Adipocyte (in vitro differentiated cells): ENCODE measurements at places on chromosomes 2 and 18.

DNA sequence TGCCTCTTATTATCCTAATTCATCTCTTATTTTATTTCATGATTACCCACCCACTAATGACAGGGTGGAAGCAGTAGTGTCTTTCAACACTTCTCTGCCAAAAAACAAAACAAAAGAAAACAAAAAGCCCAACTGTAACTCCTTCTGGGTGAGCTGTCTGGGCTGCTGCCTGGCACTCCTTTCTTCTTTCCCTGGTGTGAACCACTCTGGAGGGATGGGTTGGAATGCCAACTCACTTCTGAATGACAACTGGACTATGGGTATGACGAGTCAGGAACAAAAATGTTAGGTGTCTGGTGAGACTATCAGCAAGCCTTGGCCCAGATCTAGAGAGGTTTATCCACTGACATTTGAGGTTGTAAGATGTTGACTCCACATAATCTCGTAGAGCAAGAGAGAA lies 88.3 kb upstream of the ITGB6 start:
- DNase-seq = no peak

GRCh38 chr2:38170733-38171132 lies 94.8 kb upstream of the CYP1B1 start:
- no peak for DNase-seq

DNA sequence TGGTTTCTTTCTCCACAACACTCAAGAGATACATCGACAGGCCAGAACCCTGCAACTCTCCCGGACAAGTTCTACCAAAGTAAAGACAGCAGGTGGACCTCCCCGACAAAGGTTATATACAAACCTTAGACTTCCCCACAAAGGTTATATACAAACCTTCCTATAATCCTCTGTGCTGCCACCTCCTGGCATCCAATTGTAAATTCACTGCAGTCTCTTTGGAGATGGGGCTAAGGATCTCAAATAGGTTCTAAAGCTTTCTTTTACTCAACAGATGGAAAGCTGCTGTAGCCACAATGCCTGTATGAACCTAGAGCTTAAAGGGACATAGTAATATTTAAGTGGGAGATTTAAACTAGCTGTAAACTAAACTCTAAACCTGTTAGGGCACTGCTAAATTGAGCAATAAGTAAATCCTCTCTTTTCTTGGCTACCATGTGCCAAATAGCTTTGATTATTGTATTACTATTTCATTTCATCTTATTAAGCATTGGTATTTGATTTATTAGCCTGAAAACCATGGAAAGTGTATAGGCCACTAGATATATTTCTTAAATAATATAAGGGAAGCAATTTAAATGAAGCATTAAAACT lies 9.8 kb upstream of the MREG start:
- peak; percentile 77 for DNase-seq

DNA sequence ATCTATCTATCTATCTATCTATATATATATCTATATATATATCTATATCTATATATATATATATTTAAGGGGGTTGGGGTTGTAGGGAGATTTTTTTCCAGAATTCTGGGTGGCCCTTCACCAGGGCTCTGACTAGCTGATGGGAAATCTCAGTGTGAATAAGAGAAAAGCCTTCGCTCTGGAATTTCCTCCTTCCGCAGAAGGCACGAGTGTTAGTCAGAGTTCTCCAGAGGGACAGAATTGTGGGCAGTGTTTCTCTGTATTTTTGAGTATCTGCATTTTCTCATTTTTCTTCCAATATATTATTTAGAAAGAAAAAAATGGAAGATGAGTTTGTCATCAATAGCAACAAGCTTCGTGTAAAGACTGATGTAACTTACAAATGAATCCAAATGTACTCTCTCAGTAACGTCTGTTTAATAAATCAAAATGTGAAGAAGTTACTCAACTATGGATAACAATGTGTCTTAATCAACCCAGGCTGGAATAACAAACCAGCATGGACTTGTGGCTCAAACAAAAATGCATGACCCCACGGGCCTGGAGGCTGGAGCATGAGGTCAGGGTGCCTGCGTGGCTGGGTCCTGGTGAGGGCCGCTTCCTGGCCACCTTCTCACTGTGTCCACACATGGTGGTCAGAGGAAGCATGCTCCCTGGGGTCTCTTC lies 10.6 kb upstream of the SNTG2 start:
- peak; percentile 76 for DNase-seq

- DNase-seq = no peak
Measured at GRCh38 chr2:121746071-121746578, 9.3 kb upstream of the TSN start.

GRCh38 chr18:56651771-56652092 lies 573 bp downstream of the WDR7 start:
- DNase-seq = no peak

- no peak for DNase-seq
Measured at GRCh38 chr2:151113318-151113717, 148.3 kb downstream of the RBM43 start.

DNA sequence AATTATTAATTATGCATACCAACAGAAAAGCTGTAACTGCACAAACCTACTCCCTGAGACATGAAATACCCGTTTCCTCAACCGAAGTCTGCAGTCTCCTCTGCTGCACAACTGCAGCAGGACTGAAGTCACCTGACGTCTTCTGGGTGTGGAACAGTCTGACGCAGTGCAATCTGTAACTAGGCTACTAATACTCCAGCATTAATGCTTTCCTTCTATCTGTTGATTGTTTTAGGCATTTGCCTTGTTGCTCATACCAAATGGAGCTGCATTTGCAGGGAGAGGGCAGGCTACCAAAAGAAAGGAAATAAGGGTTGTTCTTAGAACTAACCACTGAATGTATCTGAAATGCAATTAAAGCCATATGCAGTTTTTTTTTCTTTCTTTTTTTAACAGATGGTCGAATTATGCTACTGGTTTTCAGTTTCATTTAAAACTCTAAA lies 40.1 kb downstream of the RTN4 start:
- peak; percentile 47 for DNase-seq

DNA sequence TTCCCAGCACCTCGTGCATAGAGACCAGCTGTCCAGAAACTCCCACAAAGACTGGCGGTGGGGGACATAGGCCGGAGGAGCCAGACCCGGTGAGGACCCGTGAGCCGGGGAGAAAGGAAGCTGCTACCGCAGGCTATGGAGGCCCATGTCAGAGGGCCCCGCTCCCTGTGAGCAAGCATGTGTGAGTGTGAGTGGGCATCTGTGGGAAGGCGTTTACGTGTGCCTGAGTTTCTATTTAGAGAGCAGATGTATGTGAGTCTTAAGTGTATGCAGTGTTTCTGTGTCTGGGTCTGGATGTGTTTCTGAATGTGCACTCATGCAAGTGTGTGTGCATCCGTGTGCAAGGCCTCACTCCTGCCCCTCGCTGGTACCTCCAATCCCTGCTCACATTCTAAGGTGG lies 187.8 kb upstream of the RAB6C start:
- no peak for DNase-seq

DNA sequence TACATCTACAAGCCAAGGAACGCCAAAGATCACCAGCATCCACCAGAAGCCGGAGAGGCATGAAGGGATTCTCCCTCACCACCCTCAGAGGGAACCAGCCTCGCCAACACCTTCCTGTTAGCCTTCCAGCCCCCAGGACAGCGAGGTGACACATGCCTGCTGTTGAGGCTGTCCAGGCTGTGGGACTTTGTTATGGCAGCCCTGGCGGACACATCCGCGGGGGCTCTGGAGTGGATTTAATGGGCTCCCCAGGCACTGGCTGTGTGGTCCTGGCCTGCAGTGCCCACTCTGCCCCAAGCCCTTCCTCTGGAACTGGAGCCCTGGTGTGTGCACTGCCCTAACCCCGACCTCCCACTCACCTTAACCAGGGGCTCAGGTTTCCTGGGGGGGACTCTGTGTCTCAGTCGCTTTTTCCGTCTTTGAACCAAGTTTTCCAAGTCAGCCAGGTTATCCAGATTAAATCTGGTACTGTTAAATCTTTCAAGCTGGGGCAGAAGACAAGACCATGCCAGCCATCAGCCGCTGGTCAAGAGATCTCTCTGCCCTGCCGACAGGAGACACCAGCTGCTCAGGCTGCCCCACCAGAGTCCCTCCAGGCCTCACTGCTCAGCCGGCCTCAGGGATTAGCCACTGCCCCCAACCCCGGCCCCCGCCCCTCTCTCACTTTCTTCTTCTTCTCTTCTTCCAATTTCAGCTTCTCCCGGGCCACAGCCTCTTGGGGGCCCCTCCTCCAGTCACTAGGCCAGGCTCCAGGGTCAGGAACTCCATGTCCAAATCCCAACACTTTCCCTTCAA lies 1.9 kb downstream of the ANKRD23 start:
- DNase-seq = no peak

DNA sequence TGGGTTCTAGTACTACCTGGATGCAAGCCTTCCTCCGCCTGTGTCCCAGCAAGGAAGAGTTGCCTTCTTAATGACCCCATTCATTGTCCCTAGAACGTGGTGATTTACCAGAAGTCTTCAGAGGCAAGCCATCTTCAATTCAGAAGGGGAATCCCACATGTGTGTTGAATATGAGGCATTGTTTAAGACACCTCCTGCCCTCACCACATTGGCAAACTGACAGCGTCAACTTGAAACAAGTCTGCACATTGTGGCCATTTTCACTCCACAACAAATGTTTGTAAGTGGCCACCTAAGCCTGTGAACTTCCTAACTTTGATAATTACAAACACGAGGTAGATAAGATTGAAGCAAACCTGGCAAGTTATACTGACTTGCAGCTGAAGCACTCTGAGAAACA lies 83.7 kb downstream of the TCF7L1 start:
- DNase-seq = no peak

DNA sequence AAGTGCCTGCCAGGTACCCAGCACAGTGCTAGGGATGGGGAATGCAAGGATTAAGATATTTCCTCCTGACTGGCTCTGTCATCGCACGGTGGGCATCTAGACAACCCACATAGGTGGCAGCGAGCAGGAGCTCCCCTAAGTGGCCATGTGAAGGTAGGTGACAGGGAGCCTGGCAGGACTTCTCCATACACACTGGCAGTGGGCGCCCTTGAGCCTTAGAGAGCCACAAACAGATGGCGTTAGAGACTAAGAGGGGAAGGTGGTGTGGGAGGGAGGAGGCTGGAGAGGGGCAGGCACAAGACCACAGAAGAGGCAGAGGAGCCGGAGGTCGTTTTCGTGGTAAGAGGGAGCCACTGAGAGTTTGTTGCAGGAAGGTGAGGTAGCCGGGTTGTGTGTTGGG lies 15.2 kb downstream of the PRELID3A start:
- DNase-seq = no peak

DNA sequence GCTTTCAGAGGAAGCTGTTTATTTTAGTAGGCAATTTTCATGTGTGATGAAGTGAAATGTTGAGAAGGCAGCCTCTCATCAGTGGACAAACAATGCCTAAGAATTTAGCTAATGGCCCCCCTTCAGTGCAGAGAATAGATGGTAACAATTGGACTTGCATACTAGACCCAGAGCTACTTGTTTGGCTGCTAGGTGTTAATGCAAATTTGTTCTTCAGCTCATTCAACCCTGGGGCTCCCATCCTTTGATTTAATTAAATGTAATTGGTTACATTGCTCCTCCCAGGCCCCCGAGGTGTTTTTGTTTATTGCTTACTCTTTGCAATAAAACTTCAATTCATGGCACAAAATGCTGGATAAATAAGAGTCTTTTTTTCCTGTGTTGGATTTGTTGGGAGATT lies 68.6 kb downstream of the CAMKMT start:
- DNase-seq = no peak

DNA sequence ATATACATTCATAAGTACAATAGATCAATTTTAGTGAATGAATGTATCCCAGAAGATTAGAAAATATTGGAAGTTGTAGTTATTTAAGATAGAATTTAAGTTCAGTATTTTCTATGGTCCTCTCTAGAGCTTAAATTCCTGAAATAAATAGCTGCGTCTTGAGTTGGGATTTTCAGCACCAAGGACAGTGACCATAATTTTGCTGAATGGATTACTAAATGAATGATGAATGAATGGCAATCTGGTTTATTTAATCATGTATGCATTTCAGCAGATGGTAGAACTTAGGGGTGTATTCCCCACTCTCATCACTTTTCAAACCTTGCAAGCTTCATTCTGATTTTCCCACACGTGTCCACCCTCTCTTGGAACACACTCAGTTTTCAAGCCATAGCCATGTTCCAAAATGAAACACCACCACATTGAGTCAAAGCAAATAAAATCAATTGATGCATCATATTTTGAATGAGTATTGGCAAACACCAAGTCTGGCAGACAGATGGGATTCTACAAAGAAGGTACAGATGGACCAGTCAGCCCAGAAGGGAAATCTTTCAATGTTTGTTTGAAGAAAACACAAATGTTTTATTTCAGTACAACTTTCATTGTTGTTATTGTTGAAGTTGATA lies 362.2 kb upstream of the NXPH2 start:
- peak; percentile 47 for DNase-seq

GRCh38 chr2:19569300-19569791 lies 210.9 kb upstream of the OSR1 start:
- peak; percentile 36 for DNase-seq

DNA sequence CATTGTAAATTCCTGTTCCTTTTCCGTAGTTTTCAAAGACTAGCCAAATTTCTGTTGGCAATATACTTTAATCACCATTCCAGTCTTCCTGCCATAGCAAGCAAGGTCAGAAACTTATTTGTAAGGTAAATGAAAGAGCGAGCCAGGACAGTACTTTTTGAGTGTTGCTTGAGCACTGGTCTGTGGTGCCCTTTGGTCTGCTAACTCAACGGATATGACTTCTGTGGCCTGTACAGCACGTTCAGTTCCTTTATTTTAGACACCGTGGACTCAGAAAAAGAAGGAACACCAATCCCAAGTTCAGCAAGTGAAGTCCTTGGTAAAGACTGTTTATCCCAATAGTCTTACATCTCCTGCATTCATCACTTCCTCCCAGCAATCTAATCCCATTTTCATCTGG lies 166.3 kb downstream of the MYO1B start:
- DNase-seq = no peak

DNA sequence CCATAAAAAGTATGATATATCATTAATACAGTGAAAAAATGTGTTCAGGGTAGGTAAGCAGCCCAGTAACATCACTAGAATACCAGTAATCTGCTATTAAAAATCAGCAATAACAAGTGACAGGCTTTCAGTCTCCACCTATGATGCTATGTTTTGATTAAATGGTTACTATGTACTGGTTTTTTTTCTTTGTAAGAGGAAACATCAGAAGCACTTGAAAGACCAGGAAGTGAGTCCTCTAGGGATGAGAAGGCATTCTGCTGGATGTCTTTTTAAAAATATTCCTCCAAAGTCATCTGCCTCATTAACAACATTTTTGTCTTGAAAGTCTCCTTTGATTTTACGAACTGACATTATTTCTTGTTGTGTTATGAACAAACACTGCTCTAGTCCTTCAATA lies 136.0 kb upstream of the FAM98A start:
- no peak for DNase-seq

DNA sequence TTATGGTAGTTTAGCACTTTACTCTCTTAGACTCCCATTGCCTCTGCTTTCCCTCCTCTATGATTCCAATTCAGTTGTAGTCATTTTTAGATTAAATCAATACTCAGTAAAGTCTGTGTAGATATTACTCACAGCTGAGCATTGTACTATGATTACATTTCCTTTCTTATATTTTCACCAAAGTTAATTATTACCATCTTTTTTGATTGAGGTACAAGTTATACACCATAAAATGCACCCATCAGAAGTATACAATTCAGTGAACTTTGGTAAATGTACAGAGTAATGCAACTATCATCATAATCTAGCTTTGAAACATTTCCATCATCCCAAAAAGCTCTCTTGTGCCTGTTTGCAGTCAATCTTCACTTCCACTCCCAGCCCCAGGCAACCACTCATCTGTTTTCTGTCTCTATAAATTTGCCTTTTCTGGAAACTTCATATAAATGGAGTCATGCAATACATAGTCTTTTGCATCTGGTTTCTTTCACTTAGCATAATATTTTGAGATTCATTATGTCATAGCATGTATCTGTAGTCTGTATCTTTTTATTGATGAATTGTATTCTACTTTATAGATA lies 30.2 kb upstream of the ETAA1 start:
- DNase-seq = no peak
